ENCODE measurements at places on chromosomes 12 and 14.

DNA sequence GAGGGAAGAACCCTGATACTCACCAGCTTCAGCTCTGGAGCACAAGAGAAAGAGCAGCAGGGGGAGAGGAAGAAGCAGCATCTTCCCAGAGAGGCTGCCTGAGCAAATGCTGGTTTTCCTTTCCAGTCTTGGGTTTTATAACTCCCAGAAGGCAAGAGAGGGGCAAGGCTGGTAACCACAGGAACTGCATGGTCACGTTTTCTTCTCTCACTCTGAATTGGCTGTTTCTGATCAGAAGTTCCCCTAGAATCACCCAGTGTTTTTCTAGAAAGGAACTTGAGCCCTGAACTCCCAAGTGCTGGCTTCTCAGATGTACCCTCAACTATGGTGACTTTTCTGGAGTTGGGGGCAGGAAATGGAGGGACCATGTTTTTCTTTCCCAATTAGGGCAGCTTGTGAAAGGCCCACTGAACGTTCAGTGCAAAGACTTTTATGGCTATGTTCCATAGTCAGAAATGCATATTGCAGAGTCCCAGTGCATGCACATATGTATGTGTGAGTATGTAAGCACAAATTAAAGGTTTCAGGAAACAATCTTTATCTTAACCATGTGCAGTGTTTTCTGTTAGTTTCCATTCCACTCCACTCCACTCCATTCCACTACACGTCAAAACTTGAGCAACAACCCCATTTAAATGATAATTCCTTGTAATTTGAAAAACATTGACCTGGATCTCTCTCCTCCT is at the start of gene CMA1:
Gene CMA1 (minus strand): TSS at position 111 of the 686 bp plus-strand sequence. CDS start 30 bp downstream, at position 81.
- no peak for DNase-seq

DNA sequence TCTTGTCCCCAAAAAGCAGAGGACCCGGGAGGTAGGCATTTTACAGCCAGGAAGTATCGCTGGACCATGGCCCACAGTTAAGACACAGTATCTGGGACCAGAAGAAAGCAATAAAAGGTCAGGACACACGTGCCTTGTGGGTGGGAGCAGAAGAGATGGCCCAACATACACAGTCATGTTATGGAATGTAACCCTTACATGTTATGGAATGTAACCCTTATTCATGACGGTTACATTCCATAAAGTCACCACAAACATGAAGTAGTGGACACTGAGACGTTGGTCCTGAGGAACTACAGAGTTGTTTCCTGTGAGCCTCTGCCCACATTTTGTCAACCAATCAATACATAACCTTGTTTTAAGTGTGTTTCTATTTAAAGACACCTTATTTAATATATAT is 285.6 kb upstream of the FKBP4 start:
- DNase-seq = no peak

DNA sequence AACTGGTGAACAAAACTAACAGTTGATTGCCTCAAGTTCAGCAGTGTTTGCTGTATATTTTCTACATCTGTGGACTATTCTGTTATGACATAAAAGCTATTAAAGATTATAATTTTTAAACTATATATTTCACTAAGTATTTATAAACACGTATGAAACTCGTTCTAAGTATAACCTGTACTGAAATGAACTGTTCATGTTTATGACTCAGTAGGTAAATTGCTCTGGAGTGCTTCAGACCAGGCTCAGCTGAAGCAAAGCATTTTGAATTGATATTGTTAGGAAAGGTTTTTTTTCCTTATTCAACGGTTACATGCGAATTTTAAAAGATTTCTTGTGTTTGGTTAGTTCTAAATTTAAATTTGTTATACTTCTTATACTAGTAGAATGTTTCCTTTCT is 151.3 kb downstream of the RAD51B start:
- no peak for DNase-seq

GRCh38 chr12:131834798-131835615 is 6.8 kb downstream of the MMP17 start:
- DNase-seq = no peak

DNA sequence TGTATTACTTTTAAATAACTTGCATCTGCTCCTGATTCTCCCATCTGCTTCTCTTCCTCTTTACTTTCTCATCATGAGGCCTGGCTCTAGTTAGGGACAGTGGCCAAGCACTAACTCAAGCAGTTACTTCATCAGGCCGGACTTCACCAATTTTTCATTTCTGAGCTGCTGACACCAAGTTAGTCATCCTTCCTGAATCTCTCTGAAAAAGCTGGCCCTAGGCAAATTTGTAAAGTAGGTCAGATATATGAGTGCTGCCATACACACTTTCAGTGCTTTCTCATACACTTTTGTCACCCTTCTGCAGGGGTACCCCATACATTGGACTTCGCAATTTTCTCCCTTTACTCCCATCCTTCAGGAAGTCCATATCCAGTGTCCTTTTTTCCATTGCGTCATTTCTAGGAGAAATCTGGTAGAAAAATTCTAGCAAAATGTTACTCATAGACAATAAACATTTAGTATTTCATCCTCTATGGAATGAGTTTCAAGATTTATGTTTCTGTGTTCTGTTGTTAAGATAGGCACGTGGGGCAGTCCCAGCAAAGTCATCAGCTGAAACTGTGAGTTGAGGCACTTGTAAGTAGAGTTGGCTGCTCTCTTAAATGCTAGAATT is 276.8 kb upstream of the TMPO start:
- DNase-seq = no peak

- no peak for DNase-seq
These were observed 46.2 kb downstream of the GALNT9 start for GRCh38 chr12:132282950-132283771.

GRCh38 chr12:109291521-109292341 is 17.4 kb downstream of the FOXN4 start:
- DNase-seq = no peak

- no peak for DNase-seq
These were observed 245.5 kb downstream of the ATP23 start for GRCh38 chr12:58186914-58187313.

- no peak for DNase-seq
These were observed 12.6 kb downstream of the TRAPPC6B start for GRCh38 chr14:39157491-39157890.

DNA sequence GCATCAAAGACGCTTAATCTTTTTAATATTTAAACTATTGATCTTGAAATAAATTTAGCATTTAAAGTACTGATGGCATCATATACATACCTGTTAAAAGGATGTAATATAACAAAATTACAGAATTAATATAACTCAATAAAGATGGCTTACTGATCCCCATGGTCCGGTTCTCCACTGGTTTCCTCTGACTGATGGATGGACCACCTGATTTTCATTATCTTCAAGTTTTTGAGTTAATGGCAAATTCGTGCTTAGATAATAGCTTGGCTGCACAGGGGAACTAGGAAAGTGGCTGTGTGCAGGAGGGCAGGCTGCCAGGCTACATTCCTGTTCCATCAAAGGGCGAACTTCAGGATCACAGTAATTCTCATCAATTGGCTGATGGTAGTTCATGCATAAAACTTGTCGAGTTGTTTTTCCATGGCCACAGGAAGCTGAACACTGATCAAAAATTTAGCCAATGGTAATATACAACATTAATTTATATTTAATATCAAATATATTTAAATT is 123.9 kb downstream of the ADAMTS20 start:
- DNase-seq = no peak

GRCh38 chr14:49957089-49957852 is 64.4 kb downstream of the ARF6 start:
- no peak for DNase-seq

Measured in stimulated activated CD4-positive, alpha-beta T cell treated with anti-CD3 and anti-CD28 coated beads, Interleukin-2, amount 100 ng/mL, for 24 hours (primary cell).